Ovary (tissue), 10 donors: ENCODE measurements at places on chromosomes 3 and 15. TPM values are rescaled to one million over a fixed set of nuclear protein-coding genes. Genes with fewer than 3 reads are reported as not detected.

- no peak for DNase-seq
Measured at GRCh38 chr3:149515249-149515648, 40.8 kb downstream of the TM4SF4 start.

GRCh38 chr3:64977308-64978100 is 289.7 kb upstream of the ADAMTS9 start:
- no peak for DNase-seq

GRCh38 chr3:97896129-97896528 is 74.3 kb downstream of the CRYBG3 start:
- no peak for DNase-seq

- no peak for DNase-seq
Measured at GRCh38 chr3:5011555-5012256, 32.5 kb downstream of the BHLHE40 start.

- no peak for DNase-seq
Measured at GRCh38 chr15:64502551-64502950, 42.2 kb downstream of the ZNF609 start.

WDR93 gene
- total RNA-seq: 0.48 TPM

DNA sequence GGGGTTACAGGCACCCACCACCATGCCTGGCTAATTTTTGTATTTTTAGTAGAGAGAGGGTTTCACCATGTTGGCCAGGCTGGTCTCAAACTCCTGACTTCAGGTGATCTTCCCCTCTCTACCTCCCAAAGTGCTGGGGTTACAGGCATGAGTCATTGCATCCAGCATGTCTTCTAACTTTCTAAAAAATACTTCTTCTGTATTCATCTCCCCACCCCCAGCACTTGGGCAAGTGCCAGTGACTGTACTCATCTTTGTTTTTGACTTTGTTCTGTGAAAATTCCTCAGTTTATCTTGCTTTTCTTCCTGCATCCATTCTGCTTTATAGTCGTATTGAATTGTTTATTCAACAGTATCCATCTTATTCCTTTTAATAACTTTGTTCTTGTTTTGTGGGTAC is 47.6 kb downstream of the ARIH1 start:
- peak; percentile 67 for DNase-seq

DNA sequence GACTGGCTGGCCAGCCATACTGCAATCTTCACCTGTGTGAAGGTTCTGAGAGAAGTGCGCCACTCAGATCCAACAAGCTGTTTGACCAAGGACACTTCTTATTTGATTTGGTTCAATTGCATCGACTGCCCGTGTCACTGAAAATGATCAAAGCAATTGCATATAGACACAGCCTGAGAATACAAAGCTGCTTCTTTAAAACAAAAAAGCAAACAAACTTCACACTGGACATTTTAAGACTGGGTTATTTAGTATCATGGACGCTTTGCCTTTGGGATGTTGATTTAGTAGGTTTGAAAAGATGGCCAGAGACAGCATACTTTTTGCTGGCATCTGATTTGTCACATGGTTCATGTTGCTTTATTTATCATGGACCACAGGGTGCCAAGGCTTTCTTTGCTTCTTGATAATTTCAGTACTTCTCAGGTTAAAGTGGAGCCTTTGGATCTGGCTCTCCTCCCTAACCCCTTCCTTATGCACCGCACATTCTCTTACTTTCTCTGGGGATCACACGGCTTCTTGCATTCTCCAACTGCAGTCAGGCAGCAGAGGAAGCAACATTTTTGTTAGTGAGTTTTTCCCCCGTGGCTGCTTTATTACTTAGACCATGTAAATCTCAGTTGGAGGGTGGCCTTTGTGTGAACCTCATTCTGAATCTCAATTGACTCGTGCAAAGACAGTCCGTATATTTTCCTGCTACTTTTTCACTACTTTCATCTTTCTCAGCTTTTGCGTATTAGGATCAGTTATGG is 151.0 kb downstream of the CD47 start:
- DNase-seq: no peak

DNA sequence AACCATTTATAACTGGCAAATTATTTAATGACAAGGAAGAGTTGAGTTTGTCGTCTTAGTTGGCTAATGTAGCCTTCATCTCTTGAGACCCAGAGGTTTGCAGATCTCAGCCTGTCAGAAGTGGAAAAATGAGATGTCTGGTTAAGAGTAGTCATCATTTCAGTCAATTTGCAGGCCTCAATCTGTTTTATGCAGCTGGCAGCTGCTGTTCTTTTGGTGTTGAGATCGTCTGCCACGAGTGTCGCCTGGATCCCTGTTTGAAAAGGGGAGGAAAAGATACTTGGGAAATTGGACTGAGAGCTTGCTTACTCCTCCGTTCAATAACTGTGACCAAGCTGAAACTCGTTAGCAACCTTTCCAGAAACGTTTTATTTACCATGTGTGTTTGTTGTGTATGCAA is 2.3 kb downstream of the PHLDB2 start:
- DNase-seq: no peak

DNA sequence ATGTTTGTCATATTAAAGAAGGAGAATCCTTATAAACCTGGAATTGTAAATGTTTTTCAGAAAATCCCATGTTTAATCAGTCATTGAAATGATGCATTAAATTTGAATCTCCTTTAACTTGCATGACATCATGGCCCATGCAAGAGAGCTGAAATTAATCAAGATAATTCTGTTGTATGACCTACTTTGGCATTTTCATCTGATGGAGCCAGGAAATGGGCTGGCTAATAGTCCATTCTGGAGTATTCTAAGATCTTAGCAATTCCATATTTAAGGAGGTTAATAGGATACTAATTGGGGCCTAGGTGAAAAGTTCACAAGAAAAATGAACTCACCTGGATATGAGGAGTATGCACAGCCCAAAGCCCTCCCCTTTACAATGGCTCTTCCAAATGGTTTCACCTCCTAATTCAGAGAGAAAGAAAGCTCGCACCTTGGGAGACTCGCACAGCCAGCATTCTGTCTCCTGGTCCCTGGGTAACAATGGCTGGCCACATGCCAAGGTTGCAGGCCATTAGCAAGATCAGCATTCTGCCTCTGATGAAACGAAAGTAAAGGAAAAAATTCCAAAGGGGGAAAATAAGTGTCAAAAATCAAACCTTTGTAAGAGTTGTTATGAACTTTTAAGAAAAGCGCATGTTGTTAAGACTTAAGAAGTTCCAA is 786.4 kb downstream of the MCTP2 start:
- DNase-seq: peak; percentile 43

- DNase-seq: no peak
Measured at GRCh38 chr3:159914426-159914825, 74.2 kb upstream of the IL12A start.
